CD4-positive, alpha-beta T cell treated with Interleukin-12 subunit alpha and Interleukin-12 subunit beta, for 1 hour (primary cell): ENCODE measurements at places on chromosomes 4 and X.
A peak's percentile ranks its signal among the peaks of the same experiment; 100 is the strongest.

GRCh38 chr4:68960294-68961163 lies 8.9 kb upstream of the UGT2A3 start:
- DNase-seq, result no peak

GRCh38 chr4:176741253-176741652 lies 51.5 kb downstream of the VEGFC start:
- no peak for DNase-seq

DNA sequence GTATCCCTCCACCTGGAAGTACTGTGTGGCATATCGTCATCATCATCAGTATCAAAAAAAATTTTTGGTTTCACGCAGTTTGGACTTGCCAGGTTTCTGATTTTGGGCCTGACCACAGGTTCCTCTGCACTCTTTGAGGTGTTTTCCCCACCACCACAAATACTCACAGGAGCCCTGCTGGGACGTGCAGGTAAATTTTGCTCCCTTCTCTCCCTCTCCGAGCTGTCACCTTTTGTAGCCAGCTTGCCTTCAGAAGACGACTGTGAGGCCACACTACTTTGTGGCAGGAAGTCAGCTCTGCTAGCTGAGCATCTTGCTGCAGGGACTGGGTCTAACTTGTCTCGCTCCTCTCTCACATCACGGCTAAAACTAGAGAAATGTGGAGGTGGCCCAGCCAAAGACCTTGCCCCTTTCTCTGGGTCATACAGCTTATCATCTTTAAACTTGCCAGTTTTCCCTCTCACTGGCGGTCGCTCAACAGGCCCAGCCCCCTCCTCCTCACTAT lies 2.8 kb downstream of the PJA1 start:
- peak; percentile 29 for DNase-seq

DNA sequence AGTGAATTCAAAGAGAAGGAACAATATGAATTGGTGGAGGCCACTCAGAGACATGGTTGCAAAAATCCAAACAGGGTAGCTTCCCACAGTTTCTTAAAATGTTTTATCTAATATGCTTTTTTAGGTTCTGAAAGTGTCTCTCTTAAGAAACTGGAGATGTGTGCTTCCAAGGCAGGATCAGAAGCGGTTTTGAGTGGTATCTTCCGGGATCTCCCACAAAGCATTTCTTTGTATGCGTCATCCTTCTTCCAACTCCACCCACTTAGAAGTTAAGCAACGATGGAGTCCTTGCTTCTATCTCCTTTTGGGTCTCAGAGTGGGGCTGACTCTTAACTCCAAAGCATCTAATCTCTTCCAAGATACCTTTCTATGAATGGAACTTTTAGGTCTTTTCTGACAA lies 196.7 kb downstream of the MID1 start:
- no peak for DNase-seq

GRCh38 chrX:46624090-46624786 lies 50.7 kb downstream of the CHST7 start:
- no peak for DNase-seq

DNA sequence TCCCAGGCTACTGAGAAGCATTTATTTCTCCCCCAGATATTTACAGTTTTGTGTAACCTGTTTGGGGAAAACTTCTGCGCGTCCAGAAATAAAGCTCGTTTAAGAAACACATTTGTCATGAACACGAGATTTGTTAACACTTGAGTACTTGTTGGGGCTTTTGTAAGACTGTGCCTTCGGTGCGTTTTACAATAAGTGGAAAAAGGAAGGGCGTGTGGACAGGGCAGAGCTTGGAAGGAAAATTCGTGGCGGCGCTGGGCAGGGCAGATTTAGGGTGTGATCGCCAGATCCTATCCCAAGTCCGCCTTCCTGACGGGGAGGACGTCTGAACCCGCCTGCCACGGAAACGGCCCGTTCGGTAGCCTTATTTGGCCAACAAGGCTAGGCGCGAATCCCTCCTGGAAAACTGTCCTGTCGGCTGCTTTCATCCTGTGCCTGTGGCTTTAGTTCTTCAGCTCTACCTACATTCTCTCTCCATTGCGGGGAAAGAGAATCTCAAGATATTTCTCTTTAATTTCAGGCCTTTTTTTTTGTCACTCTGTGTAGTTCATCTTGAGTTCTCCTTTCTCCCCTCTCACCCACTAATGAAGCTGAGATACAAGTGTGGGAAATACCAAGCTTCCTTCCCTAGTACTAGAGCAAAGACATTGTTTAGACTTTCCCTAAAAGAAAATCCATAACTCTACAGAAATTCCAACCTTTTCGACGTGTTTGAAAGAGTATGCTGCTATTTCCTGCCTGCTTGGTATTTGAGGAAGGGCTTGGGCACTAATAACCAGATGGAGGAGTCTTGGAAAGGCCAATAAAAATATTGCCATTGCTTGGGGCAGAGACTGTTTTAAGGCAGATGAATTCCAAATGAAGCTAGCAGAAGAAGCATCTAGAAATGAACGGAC lies 982 bp downstream of the PDLIM5 start:
- no peak for DNase-seq

- DNase-seq, result no peak
These were observed 335.8 kb downstream of the FAT4 start for GRCh38 chr4:125650557-125650956.

DNA sequence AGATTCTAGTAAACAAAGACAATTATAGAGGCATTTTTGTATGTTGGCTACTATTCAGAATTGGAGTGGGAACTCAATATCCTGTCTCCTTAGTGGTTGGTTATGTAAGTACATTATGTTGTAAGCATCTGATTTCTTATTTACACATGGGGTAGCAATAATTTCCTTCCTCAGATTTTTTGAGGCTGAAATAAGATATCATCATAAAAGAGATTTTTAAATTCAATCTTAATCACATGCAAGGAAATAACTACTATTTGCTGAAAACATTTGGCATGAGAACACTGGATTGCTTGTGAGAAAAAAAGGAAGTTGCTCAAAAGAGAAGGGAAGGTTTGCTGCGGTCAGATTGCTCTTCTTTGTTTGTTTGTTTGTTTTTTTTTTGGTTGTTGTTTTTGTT lies 437.7 kb upstream of the HS3ST1 start:
- no peak for DNase-seq

- DNase-seq, result no peak
These were observed 232.0 kb upstream of the KLF8 start for GRCh38 chrX:56000174-56000573.

- no peak for DNase-seq
These were observed 17.7 kb downstream of the ACSL1 start for GRCh38 chr4:184807797-184808712.

DNA sequence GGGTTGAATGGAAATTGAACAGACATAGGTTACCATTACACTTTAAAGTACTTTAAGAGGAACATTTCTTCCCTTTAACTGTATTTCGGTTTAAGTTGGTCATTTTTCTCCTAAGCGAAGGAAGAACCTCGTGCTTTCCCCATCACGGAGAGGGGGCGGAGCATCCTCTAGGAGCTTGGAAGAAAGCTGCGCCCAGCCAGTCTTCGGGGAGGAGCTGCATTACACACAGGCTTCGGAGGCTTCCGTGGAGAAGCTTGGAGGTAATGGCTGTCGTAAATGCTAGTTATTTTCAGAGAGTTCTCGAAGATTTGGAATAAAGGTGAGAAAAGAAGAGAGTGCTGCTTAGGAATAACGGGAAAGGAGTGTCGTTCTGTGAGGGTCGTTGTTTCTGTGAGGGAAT lies at the start of gene PWWP3B:
Gene PWWP3B (plus strand): TSS at position 199 of the 400 bp plus-strand sequence. CDS start 37,128 bp downstream, outside the sequence.
- DNase-seq, result no peak

DNA sequence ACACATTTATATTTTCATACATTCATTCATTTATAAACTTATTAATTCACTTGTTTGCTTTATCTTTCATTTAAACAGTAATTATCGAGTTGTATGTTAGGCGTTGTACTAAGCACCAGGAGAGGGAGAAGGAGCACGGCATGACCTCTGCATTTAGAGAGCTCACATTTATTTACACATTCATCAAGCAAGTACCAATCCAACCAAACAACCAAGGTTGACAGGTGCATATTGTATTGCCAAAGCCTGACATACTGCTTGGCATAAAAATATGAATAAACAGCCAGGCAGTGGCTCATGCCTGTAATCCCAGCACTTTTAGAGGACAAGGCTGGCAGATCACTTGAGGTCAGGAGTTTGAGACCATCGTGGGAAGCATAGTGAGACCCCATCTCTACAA lies 37.0 kb upstream of the CLNK start:
- DNase-seq, result no peak

GRCh38 chrX:143002206-143002605 lies 23.5 kb upstream of the SPANXN4 start:
- no peak for DNase-seq
